EL (cell line): ENCODE measurements at places on chromosomes 2 and 18.
A peak's percentile ranks its signal among the peaks of the same experiment; 100 is the strongest.

- peak; percentile 53 for DNase-seq
Observed at GRCh38 chr2:202261531-202261930, 4.0 kb upstream of the NOP58 start.

GRCh38 chr2:112257575-112257974 lies 2.7 kb upstream of the ZC3H8 start:
- DNase-seq: peak; percentile 17

GRCh38 chr2:30265052-30266015 lies 34.0 kb downstream of the LBH start:
- peak; percentile 11 for DNase-seq

DNA sequence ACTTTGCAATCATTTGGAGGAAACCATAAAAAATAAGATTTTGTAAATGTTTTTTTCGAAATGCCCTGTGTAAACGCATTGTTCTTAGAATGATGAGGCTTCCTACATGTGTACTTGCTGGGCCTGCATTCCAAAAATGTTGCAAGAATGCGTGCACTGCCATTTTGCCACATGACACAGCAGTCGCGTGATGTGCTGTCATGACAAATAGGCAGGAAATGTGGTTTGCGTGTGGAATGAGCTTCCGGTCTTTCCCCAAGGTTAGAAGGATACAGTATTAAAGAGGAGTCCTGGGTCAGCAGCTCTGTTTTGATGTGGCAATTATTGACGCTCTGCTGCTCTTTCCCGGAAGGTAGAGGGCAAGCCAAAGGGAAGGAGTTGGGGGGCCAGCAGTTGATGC lies 18.1 kb upstream of the SERPINB2 start:
- peak; percentile 98 for DNase-seq

GRCh38 chr2:188898261-188898660 lies 75.9 kb upstream of the COL3A1 start:
- no peak for DNase-seq

- DNase-seq: no peak
Observed at GRCh38 chr2:41962922-41963622, 84.7 kb upstream of the PKDCC start.

- peak; percentile 43 for DNase-seq
Observed at GRCh38 chr2:105886029-105886454, 141.3 kb downstream of the NCK2 start.

- peak; percentile 49 for DNase-seq
Observed at GRCh38 chr2:138827426-138828054, 47.4 kb upstream of the NXPH2 start.

GRCh38 chr2:9992427-9993187 lies 41.1 kb downstream of the GRHL1 start:
- DNase-seq: no peak

GRCh38 chr18:54750350-54750749 lies 77.9 kb upstream of the RAB27B start:
- DNase-seq: no peak

- DNase-seq: no peak
Observed at GRCh38 chr2:149766339-149766738, 178.8 kb upstream of the MMADHC start.

GRCh38 chr18:42310956-42311355 lies 355.9 kb downstream of the PIK3C3 start:
- no peak for DNase-seq

GRCh38 chr2:102473020-102473419 lies at the start of gene SLC9A4:
TSS of gene SLC9A4 (plus strand) at chr2:102473226. CDS start at chr2:102473760, 534 bp downstream.
- peak; percentile 35 for DNase-seq

GRCh38 chr2:210007895-210008294 lies 5.5 kb downstream of the RPE start:
- DNase-seq: no peak

- DNase-seq: peak; percentile 94
Observed at GRCh38 chr18:8952769-8953760, 149.4 kb upstream of the NDUFV2 start.

GRCh38 chr18:29531746-29532145 lies 1354.8 kb upstream of the CDH2 start:
- peak; percentile 46 for DNase-seq

- DNase-seq: no peak
Observed at GRCh38 chr2:102453501-102453900, 19.5 kb upstream of the SLC9A4 start.

DNA sequence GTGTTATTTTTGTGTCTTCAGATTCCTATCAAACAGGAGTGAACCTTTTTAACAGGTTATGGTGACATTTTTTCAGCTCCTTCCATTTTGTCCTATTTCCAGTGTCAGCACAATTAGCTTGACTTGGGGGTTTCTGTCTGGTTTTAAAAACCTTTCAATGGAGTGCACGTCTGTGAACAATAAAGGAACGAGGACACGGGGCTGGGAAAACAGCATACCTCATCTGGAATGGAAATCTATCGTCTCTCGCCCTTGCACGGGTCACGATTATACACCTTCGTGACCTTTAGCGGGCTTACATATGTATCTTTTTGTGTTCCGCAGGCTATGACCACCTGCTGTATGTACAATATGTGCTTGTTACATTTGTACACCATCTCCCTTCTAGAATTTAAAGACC lies 2.3 kb upstream of the ZNF532 start:
- DNase-seq: no peak

- DNase-seq: no peak
Observed at GRCh38 chr2:236124182-236124893, 43.8 kb downstream of the GBX2 start.

- no peak for DNase-seq
Observed at GRCh38 chr2:156340804-156341451, 8.4 kb upstream of the NR4A2 start.

- DNase-seq: no peak
Observed at GRCh38 chr2:40879305-40879704, 427.4 kb upstream of the SLC8A1 start.

- peak; percentile 37 for DNase-seq
Observed at GRCh38 chr18:49597157-49597931, 35.5 kb downstream of the LIPG start.

- DNase-seq: no peak
Observed at GRCh38 chr2:175836361-175836760, 165.7 kb downstream of the LNPK start.

DNA sequence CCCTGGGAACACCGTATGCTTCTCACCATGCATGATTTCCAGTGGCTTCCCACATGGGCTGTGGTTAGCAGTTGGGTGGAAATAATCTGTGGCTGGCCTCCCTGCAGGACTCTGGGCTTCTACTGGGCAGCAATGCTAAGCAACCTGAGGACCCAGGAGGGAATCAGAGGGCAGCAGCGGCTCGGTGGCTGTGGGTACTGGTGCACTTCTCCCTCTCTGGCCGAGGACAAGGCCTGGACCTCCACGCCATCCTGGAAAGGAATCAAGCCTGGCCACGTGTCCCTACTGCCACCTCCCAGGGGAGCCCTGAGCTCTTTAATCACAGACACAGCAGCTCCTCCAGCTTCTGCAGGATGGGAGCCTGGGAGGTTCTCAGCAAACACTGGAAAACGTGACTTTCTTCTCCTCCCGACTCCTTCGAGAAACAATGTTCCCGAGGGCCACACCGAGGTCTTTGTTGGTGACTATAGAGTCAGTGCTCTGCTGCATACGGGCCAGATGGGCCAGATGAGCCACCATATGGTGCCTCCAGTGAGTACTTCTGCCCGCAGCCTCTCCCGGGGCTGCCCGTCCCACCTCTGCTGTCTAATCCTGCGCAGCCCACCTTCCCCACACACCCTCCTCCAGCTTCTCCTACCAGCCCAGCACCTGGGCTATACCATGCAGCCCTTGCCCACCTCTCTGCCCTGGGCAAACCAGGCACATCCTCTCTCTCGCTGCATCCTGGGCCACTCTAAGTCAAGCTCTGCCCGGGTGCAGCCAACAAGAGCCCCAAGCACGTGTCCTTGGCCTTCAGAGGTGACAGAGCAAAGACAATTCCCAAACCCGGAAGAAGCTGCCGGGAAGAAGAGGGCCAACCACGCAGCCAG lies 42.8 kb upstream of the OTOS start:
- no peak for DNase-seq

- peak; percentile 39 for DNase-seq
Observed at GRCh38 chr2:37764739-37765138, 93.3 kb upstream of the CDC42EP3 start.

DNA sequence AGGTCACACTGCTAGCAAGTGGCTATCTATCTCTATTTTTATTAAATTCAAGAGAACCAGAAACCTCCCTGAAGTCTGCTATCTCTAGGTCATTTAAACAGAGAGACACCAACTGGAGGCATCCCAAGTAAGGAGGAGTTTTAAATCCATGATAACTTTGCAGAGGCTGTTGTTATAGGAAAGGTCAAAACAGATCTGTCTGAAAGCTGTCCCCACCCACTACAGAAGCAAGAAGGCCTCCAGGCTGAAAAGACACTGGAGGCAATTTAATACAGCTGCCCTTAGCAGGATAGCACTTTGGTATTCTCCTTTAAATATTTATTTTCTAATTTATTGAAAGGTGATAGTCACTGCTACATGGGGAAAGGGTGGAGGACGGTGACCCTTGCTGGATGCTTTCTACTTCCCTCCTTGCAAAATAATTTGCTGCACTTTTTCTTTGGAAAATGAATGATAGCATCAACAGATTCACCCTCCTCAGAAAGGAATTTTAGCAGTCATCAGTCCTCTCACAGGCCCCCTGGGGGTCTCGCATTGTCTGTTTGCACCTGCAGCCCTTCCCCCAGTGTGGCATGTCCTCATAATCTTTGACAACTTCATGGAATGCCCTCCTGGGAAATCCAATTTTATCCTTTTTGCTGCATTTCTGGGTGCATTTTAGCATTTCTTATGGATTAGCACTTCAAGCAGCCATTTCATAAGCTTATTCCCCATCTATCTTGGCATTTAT lies 429.5 kb upstream of the TNP1 start:
- no peak for DNase-seq

GRCh38 chr2:162092658-162093556 lies 18.9 kb upstream of the DPP4 start:
- peak; percentile 93 for DNase-seq

DNA sequence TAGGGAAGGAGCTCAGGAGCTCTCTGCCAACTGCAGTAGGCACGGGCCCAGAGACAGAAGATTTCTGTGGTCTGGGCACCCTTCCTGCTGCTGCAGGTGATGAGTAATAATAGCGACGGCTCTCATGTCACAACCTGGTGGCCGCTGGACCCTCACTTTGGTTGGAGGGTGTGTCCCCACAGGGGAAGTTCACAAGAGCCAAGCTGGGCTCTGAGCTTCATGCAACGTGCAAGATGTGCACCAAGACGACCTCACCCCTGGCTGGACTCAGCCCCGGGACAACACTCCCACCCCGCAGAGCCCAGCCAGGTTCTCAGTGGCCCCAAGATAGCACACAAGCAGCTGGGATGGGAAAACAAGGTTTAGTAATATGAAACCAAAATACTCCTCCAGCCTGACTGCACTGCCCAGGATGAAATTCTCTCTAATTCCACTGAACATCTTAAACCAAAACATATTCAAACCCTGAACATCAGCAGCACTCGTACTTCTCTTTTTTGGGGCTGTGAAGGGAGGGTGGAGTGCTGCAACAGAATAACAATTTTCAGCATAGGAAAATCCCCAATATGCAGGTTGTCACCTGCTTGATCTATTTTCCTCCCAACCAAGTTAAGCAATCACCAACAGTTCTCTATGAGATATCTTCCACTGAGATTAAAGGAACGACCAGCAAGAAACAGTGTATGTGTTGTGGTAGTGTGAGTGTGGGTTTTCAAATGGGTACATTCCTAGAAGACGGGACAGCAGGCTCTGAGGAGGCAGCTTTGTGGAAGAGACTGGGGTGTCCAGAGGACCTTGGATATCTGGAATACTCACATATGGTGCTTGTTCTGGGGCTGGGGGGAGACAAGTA lies 26.5 kb downstream of the BCL2 start:
- no peak for DNase-seq

DNA sequence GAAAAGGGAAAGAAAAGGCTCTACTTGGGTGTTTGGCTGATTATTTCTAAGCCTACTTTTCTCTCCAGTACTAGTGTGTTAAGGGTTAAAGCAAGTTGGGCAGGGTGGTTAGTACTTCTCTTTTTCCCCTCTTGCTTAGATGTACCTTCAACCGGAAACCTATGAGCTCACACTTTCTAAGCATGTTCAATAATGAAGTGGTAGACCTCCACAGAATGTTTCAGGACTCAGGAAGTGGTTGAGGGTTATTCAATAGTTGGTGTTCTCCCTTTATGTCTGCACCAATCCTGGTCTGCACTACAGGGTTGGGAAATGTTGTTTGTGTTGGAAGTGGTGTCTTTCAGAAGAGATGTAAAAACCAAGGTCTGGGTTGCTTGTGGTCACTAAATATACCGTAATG lies 137.1 kb downstream of the ZEB2 start:
- DNase-seq: no peak

DNA sequence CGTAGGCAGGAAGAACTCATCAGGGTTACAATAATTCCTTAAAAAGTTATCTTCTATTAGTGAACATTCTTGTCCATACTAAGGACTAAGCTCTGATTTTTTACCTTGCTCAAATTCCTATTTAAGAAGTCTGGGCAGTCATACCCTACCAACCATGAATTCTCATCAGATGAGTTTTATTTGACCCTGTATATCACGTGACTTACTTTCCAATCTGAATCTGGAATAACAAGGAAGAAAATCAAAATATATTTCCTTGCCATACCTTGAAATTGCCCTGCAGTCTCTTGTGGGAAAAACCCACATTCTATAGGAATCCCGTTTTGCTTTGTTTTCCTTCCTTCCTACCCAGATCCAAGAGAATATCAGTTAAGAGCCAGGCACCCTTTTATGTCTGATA lies 352.7 kb downstream of the AKAIN1 start:
- DNase-seq: no peak

DNA sequence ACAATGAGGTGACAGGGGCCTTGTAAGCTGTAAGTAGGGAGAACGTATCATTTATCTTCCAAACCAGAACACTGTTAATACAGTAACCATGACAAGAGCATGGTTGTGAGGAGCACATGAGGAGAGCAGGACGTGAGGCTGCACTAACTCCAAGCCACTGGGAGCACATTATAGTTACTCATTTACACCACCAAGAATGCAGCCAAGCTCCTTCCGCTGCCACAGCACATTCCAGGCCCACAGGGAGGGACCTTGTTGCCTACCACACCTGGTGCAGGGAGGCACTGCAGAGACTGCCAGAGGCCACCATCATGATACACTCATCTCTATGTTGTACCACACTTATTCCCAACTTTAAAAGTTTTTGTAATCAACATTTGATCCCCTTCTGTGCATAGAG lies 13.5 kb upstream of the SFXN5 start:
- no peak for DNase-seq

GRCh38 chr2:137838255-137839092 lies 125.8 kb upstream of the HNMT start:
- DNase-seq: peak; percentile 37

- DNase-seq: no peak
Observed at GRCh38 chr2:150292192-150292591, 195.3 kb downstream of the RND3 start.
